ENCODE measurements at places on chromosomes 12 and 14. TPM values are rescaled to one million over a fixed set of nuclear protein-coding genes. Genes with fewer than 3 reads are reported as not detected.

A2ML1 gene
- 0.13 TPM for polyA plus RNA-seq

KRT72 gene
- polyA plus RNA-seq, result 2.0 TPM

FSCB gene
- polyA plus RNA-seq, result not detected

TRHDE gene
- polyA plus RNA-seq, result 14.2 TPM

CMA1 gene
- polyA plus RNA-seq, result not detected

GRCh38 chr12:40726366-40726765 is 34.1 kb downstream of the CNTN1 start:
- no peak for DNase-seq

GRCh38 chr14:22982477-22983245 is at the start of gene AJUBA:
AJUBA (minus strand) TSS chr14:22982551; CDS start chr14:22982266, 285 bp downstream.
- DNase-seq, result peak; percentile 77

- no peak for DNase-seq
These were observed 208.2 kb upstream of the FOXN3 start for GRCh38 chr14:89625244-89625713.

- peak; percentile 50 for DNase-seq
These were observed at the start of gene POLE2 for GRCh38 chr14:49687942-49688700. POLE2 (minus strand) TSS chr14:49688214; CDS start chr14:49688203, 11 bp downstream.

DNA sequence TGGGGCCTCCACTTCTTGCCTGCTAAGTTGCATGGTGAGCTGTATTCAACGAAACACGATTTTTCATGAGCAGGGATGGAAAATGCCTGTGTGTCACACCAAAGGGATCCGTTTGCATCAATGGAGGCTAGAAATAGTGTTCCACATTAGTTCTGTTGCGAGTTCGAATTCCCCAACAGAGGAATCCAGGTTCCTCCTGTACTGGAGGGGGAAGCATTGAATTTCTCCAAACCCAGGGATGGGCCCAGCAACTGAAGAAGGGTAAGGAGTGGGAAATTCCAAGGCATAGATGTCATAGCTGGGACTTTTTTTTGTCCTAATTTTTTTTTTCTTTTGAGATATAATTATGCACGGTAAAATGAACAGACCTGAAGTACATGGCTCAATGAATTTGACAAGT is 336.2 kb downstream of the DPF3 start:
- DNase-seq, result no peak

- no peak for DNase-seq
These were observed 54.5 kb upstream of the TMEM260 start for GRCh38 chr14:56524971-56525677.

- no peak for DNase-seq
These were observed 153.0 kb upstream of the DIO2 start for GRCh38 chr14:80364274-80364673.

DNA sequence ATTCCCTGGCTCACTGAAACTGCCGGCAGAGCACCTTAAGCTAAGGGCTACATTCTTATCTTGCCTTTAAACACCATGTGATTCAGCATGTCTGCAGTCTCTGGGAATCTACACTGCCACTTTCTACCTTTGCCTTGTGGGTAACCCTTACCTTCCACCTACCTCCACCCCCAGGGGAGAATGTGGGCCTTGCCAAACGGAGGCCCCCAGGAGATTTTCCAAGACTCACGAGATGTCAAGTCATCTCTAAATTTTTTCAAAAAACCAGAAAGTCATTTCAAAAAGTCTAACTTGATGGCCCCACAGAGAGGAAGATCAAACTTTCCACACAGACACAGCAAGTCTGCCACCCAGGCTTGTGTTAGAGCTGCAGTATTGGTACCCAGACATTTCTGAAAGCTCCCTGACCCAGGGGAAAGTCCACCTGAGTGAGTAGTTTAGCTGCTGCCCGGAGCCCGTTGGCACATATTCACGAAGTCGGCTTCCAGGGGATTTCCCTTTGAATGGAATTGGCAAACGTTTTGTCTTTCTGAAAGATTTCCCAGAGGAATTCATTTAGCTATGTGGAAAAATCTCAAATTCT is 4.7 kb upstream of the PSMA6 start:
- DNase-seq, result peak; percentile 10

GRCh38 chr12:29528161-29528560 is 30.7 kb upstream of the OVCH1 start:
- DNase-seq, result no peak

GRCh38 chr14:76375484-76375883 is 453 bp upstream of the ESRRB start:
- no peak for DNase-seq

- no peak for DNase-seq
These were observed 15.9 kb upstream of the LRRK2 start for GRCh38 chr12:40208707-40209446.

DNA sequence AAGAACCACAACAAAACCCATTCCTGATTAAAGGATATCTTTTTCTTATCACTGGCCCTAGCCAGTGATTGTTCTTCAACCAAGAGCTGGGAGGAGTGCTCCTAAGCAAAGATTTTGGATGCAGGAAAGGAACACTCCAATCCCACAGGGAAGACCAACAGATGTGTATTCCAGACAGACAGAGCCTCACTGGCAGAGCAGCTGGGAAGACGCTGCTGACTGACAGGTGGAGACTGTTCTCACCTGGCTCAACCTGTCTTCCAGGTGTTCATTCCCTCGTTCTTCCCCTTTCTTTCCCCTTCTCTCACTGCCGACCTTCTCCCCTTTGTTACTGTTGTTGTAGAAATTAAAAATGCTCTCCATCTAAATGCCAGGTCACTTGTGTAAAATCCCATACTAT is 89.7 kb upstream of the CCDC198 start:
- DNase-seq, result no peak

DNA sequence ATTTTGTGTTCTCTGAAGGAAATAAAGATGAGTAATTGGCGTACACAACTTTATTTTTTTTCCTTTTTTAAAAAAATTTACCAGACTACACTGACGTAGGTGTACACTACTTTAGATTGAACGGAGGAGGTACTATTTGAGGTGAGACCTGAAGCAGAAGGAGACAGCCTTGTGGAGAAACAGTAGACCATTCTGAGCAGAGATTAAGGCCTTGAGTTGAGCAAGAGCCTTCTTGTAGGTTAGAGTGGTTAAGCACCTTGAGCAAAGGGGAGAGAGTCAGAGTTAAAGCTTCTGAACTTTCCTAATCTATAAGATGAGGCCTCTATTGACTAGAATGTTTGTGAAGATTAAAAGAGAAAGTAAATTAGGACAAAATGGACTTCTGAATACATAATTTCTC is 2.5 kb downstream of the LEMD3 start:
- DNase-seq, result peak; percentile 33

GRCh38 chr12:15754233-15754632 is 35.0 kb downstream of the EPS8 start:
- DNase-seq, result no peak

GRCh38 chr12:118537481-118537917 is 161.1 kb downstream of the SUDS3 start:
- DNase-seq, result peak; percentile 7

- no peak for DNase-seq
These were observed 290.4 kb downstream of the SLC16A7 start for GRCh38 chr12:59886131-59886733.
